LoVo (cell line): ENCODE measurements at places on chromosomes 4 and X.

GRCh38 chr4:128163177-128164117, 102.3 kb downstream of the LARP1B start:
- peak; percentile 74 for DNase-seq

DNA sequence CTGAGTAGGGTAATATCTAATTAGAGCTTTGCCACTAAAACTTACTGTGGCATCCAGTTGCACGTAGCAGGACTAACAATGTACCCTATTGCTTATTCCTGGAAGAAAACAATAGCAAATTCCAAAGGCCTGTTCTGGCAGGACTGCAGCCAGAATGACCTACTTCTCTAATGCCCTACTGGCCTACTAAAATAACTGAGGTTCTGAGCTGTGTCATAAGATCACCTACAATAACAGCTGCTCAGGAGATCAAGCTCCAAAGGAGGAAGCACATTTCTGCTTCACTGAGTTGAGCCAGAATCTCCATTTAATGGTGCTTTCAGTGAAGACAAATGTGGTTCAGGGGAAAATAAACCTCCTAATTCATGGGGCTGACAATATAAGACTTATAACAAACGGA, 42.2 kb upstream of the CXCL8 start:
- DNase-seq: no peak

GRCh38 chr4:74547042-74547441, 102.1 kb downstream of the AREG start:
- DNase-seq: no peak

GRCh38 chr4:138535316-138535715, 293.2 kb upstream of the SLC7A11 start:
- DNase-seq: no peak

- no peak for DNase-seq
Measured at GRCh38 chrX:19866626-19867410, 20.6 kb downstream of the SH3KBP1 start.

- DNase-seq: no peak
Measured at GRCh38 chr4:104915373-104915772, 231.3 kb upstream of the TET2 start.

DNA sequence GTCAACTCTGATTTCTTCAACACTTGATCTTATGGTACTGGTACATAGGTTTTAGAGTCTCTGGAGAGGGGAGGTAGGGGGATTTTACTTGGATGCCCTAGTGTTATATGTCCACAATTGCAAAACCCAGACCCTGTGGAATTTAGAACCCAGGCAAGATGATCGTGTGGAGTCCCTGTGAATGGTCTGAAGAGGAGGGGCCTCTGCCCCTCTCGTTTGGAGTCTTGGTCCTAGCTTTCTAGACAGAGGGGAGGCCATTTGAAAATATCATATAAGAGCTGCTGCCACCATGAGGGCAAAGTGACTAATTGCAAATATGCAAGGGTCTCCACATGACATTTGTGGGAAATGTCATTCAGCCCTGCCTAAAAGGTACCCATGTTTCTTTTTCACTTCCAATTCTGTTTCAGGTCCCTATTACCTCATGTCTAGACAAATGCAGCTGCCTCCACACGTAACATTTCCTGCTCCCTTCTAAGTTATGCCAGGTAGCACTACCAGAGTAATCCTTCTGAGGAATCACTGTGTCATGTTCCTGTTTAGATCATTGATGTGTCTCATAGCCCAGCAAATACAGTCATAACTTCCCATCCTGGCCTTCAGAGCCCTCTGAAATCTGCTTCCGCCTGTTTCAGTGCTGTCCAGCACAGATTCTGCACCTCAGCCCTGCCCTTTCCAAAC, 126.8 kb downstream of the KLHL8 start:
- peak; percentile 39 for DNase-seq

- no peak for DNase-seq
Measured at GRCh38 chr4:73742490-73743160, 2.3 kb downstream of the CXCL8 start.

DNA sequence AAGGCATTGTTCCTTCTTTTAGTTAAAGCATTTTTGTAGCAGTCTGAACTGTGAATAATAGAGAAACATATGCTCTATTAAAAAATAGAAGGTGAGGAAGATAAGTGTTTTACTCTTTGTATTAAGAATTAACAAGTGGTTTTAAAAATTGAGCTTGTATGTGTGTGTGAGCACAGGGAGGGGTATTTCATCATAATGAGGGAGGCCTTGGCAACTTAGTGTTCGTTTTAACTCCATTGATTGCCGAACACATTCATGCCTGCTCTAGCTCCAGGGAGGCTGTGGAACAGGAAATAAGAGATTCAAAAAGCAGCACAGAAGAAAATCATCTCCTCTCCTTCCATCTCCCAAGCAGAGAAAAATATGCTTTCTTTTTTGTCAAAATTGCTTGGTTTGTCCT, 14.8 kb downstream of the SHROOM3 start:
- DNase-seq: no peak

- DNase-seq: no peak
Measured at GRCh38 chr4:108458681-108459080, 161.7 kb upstream of the RPL34 start.
